ENCODE measurements at places on chromosomes 2 and 18. TPM values are rescaled to one million over a fixed set of nuclear protein-coding genes. Genes with fewer than 3 reads are reported as not detected.

The BOD1L2 gene
- not detected for total RNA-seq

The CRYGD gene
- not detected for total RNA-seq

The RIT2 gene
- not detected for total RNA-seq

The AKAIN1 gene
- total RNA-seq: not detected

DNA sequence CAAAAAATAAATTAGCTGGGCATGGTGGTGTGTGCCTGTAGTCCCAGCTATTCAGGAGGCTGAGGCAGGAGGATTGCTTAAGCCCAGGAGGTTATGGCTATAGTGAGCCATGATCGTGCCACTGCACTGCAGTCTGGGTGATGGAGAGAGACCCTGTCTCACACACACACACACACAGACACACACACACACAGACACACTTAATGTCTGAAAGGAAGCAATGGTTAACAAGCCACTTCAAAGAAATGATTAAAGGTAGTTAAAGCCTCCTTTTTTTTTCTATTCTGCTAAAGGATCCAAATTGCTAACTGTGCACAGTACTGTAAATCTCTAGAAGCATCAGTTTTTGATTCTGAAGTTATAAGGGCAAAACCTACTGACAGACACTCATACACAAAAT is 211.1 kb downstream of the TMEM163 start:
- DNase-seq: no peak

- DNase-seq: no peak
Measured at GRCh38 chr2:231604101-231604684, 11.5 kb downstream of the TEX44 start.

DNA sequence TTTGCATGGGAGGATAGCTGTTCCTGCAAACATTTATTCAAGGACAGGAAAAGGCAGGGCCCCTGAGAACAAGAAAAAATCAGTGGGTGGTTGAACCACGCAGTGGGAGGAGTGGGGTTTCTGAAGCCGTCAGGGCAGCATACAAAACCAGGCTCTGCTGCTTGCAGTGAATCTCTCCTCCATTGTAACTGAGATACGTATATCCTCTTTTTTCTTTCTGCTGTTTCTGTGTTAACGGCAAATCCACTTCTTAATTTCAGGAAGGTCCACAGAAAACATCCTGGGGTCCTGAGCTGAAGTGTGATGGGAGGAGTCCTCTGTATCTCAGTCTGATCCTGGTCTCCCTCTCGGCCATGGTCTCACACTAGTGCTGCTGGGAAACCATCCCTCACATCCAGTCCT is 27.2 kb upstream of the KCNF1 start:
- no peak for DNase-seq

DNA sequence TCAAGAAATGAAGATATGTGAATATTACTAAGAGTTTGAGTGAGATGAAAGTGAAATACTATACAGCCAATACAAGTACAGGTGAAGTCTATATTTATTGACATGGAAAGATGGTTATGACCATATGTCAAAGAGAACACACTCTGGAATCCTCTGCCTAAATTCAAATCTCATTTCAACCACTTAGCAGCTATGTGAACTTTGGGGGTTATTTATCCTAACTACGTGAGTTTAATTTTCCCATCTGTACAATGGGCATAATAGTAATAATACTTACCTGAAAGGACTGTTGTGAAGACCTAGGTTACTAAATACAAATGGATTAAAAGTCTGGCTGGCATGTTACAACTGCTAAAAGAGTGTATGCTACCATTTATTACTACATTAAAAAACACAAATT is 79.6 kb downstream of the ROCK2 start:
- no peak for DNase-seq

DNA sequence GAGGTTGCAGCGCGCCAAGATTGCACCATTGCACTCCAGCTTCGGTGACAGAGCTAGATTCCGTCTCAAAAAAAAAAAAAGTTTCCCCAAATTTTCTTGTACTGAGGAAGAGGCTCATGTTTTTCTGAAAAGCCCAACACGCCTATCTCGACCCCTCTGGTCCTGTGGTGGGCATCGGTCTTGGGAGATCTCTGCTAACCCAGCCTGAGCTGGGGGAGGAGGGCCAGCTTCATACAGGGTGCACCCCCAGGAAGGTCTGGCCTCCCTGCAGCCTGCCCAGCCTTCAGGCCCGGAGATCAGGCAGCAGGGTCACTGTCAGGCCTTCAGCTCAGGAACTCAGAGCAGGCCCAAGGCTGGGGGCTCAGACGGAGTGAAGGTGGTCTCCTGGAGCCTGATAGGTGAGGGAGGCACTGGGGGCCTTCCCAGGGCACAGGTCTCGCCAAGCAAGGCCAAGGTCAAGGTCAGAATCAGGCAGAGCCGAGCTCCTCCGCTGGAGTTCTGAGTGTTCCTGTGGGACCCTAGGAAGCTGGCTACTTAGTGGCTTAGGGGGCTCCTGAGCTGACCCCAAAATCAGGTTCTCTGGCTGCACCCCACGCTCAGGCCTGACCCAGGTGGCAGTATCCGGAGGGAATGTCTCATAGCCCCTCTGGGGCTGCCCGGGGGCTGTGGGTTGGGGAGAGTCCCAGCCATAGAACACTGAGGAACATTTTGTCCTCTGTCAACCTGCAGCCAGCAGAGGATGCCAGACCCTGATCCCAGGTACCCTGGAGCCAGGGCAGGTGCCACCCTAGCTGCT is 37.9 kb upstream of the SMAD7 start:
- no peak for DNase-seq

Measured in LHCN-M2 (cell line).